A549 treated with DMSO at 1 μM for 4 hours (cell line): ENCODE measurements at places on chromosomes 7 and 10. TPM values are rescaled to one million over a fixed set of nuclear protein-coding genes. Genes with fewer than 3 reads are reported as not detected.

DHTKD1 gene
- 7.9 to 12.0 TPM (median 10.1 TPM) in 5 replicates for total RNA-seq

CHST3 gene
- total RNA-seq, result 40.2 to 46.6 TPM (median 42.6 TPM) in 5 replicates

VKORC1L1 gene
- total RNA-seq, result 23.5 to 40.8 TPM (median 33.2 TPM) in 5 replicates

TSPAN33 gene
- 4.6 to 6.8 TPM (median 6.1 TPM) in 5 replicates for total RNA-seq

PTPRE gene
- total RNA-seq, result 2.1 to 4.0 TPM (median 3.7 TPM) in 5 replicates

NPFFR1 gene
- total RNA-seq, result 0.01 TPM in 2 of 5 replicates, not detected in the others
